ENCODE measurements at places on chromosomes 5 and 9.

GRCh38 chr9:131475956-131476776, 26.6 kb upstream of the POMT1 start:
- DNase-seq = no peak

DNA sequence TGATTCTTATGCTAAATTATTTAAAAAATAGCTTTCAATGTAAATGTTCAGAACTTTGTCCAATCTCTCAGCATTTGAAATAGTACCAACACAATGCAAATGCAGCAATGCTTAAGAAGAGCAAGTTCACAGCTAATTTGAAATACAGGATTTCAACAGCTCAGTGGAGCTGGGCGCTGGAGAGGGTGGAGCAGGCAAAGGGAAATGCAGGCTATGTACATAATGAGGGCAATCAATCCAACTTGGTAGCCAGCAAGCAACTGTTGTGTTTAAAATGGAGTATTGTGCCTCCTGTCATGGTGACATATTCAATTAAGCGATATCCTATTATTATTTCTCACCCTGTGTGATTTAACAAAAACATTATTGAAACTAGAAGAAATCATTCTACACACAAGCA, 568.8 kb downstream of the PSAT1 start:
- no peak for DNase-seq

GRCh38 chr5:174098694-174099093, 53.2 kb downstream of the NSG2 start:
- DNase-seq = no peak

- no peak for DNase-seq
These were observed 53.2 kb downstream of the NIPAL4 start for GRCh38 chr5:157513182-157513581.

DNA sequence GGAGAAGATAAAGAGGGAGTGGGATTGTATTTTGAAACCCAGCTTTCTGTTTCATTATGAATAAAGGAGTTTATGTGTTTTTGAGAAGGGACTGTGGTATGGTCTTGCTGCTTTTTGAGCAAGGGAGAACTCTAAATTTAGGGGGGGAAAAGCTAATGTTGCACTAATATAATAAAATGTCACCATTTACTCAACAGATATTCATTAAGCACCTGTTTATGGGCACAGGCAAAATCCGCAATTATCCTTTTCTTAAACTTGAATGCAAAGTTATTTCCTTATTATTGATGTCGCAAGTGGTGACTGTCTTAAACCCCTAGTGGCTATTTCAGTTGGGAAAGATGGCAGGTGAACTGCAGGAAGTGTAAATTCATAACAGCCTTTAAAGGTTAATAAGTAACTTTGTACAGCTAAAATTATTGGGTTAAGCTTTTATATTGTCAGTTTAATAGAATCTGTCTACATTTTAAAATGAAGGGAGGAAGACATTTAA, 1.5 kb downstream of the CDC42SE2 start:
- no peak for DNase-seq

- no peak for DNase-seq
These were observed 706.0 kb upstream of the GRAMD2B start for GRCh38 chr5:125717209-125717608.

GRCh38 chr5:171681061-171681460, 104.6 kb upstream of the SMIM23 start:
- DNase-seq = no peak

DNA sequence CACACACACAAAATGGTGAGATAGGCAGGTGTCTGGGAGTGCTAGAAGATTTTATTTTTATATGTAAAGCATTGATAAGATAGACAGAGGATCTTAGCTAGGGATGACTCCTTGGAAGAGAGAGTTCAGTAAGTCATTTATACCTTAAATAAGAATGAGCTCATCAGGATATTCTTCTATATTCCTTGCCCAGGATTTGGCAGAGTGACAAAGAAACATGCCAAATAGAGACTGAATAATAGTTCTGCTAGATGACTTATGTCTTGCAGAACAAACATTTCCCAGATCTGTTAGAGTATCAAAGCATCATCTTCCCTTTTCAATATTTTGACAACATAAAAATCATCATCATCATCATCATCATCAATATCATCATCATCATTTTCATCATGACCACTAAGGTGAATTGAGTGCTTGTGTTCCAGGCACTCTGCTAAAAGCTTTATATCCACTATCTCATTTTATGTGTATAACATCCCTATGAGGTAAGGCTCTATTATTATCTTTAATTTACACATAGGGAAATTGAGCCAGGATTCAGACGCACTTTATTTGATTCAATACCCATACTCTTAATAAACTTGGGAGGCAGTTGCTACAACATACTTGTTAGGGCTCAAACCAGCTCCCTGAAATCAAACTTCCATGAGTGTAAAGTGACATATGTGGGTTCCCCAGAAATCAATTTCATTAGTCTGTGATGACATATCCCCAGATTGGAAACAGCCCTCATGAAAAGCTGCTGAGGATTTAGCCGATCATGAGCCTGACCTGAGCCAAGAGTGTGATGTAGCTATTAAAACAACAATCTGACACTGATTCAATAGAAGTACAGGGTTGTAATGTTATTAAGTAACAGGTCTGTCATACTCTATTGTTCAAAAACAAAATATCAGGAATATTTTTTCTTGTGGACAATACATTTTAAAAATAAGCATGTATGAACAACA, 176.3 kb upstream of the SEMA6A start:
- no peak for DNase-seq

- no peak for DNase-seq
These were observed 45.7 kb downstream of the DPYSL3 start for GRCh38 chr5:147464211-147464610.

GRCh38 chr9:21267485-21268346, 27.9 kb upstream of the IFNA14 start:
- DNase-seq = no peak

DNA sequence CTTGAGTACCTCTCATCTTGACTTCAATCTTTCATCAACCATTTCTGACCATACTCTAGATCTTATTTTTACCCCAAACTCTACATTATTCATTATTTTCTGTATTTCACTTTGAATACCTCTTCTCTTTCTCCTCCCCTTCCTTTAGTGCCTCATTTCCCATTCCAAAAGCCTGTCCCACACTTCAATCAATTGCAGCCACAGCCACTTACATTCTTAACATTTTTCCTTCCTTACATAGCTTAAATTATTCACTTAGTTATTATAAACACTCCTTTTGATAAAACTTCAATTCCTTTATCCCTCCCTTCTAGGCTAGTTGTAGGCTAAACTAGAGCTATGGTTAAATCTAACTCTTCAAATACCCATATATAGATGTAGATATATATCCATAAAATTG, 344.0 kb downstream of the PRR16 start:
- no peak for DNase-seq

DNA sequence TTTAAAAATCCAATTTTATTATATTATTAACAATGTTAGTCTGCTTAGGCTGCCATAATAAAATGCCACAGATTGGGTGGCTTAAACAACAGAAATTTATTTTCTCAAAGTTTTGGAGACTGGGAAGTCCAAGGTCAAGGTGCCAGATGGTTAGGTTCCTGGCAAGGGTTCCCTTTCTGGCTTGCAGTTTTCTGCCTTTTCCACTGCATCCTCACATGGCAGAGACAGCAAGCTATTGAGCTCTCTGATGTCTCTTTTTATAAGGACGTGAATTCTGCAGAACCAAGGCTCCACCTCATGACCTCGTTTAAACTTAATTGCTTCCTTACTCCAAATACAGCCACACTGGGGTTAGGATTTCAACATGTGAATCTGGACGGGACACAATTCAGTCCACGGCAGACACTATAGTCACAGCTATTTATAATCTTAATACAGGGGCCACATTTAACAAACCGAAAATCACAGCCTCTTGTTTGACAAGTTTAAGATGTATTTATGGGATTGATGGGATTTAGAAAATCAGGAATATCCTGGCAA, 174.9 kb upstream of the PUM3 start:
- DNase-seq = no peak

DNA sequence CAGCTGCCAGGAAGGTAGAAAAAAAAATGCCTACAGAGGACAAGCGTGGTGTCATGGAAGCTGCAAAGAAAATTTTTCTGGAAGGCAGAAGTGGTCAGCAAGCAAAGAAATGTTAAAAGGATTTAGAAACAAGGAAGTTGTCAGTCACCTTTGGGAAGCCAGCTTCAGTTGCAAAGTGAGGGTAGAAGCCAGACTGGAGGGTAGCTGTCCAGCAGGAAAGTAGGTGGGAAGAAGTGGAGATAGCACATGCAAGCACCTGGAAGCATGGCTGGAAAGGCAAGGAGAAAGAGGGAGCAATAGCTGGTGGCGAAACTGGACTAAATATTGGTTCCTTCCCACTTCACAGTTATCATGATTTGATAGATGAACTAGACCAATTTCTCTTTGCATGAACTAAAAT, 54.3 kb downstream of the ADRB2 start:
- no peak for DNase-seq

- DNase-seq = no peak
These were observed 227.0 kb downstream of the DRD1 start for GRCh38 chr5:175216991-175217390.

- no peak for DNase-seq
These were observed 132.5 kb downstream of the SEMA6A start for GRCh38 chr5:116442095-116442534.

DNA sequence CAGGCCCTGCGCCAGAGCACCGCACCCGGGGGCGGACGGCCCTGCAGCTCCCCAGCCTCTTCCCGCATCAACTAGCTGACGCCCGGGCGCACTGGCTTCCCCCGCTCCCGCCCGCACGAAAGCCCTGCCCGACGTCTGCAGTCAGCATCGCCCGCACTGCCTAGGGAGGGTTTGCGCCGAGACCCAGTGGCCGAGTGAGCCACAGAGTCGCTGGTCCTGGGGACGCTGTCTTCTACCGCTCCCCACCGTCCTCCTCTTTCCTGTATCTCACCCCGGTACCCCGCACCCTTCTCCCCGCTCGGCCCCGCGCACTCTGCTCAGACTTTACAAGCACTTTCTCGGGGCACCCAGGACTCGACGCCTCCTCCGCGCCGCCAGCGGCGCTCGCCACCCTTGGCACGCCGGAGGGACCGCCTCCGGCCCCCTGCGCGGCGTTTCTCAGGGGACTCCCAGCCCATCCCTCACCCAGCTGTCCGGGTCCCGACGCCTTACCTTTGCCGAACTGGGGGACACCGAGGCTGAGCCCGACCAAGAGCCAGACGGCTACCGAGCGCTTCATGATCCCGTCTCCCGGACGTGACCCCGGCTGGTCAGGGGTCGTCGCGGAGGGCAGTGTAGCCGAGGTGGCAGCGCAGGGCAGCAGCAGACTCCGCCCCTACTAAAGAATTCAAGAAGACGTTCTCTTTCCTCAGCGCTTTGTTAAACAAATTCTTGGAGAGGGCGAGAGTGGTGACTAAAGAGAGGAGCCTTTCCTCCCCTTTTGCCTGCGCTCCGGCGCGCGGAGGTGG, 670 bp downstream of the EDIL3 start:
- DNase-seq = no peak

DNA sequence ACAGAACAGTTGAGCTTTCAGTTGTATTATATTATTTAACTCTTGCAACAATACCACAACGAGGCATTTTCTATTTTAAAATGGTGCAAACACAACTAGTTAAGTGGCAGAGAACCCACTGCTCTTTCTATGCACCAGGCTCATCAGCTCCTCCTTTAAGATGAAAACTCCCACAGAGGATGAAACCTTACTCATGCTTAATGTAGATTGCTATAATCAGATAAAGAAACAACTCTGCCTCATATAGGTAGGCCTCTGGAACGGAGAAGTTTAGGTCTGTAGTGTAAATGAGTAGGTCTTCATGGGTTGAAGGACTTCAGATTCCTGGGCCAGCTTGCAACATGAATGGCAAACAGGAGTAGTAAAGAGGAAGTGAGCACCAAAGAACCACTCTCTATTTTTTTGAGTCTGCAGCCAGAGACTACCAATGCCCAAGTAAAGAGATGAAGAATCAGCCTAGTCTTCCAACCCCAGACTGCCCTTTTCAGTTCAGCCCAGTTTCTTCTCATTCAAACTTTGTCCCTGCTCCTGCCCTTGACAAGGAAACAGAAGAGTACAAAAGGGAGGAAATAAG, 33.9 kb downstream of the HACD4 start:
- DNase-seq = no peak

GRCh38 chr9:77848897-77849296, 182.7 kb downstream of the GNAQ start:
- DNase-seq = no peak

DNA sequence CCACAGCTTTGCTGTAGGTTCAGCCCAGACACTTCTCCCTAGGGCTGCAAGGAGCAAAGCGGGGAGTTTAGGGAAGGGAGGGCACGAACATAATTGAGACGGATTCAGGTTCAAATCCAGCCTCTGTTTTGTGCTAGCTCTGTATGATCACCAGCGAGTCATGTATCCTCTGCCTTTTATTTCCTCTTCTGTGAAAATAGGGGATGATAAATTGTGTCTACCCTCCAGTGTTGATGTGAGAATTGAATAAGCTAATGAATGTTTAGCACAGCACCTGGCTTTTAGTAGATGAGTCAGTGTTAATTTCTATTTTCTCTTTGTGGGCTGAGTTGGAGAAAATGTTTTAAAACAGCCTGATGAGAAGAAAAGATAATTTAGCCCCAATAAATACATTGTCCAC, 6.2 kb downstream of the MLANA start:
- DNase-seq = no peak

DNA sequence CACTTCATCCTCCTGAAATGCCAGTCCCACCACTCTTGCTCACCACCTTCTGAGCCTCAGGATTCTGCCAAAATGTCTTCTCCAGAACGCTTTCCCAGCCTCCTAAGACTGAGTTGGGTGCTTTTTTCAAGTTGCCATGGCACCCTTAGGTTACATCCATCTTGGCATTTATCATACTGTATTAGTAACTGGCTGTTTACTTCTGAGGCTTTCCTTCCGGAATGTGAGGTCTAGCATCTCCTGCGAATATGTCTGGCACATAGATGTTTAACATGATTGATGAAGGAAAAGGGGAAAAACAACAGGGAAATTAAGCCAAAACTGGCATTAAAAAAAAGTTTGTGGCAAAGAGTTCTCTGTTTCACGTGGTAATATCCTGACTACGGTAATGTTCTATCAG, 24.9 kb downstream of the RNF130 start:
- DNase-seq = no peak

DNA sequence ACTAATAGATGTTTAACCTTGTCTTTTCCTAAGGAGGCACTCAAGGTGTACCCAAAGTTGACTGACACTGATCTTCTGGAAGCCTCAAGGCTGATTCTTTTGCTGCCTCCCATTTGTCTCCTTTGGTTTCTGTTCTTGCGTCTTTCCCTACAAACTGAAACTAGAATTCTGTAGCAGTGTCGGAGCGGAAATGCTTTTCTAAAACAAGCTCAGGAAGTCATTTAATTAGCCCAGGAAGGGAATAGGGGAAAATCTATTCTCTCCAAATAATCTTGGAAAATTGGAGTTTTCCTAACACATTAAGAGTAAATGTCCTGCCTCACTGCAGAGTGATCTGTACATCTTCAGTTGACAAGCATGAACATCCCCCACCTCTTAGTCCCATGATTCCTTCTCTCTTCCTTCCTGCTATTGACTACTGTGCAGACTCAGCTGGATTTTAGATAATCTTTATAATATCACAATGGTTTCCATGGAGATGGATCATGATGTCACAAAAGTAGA, 182.7 kb downstream of the NR3C1 start:
- no peak for DNase-seq

Data from stimulated activated CD4-positive, alpha-beta T cell treated with anti-CD3 and anti-CD28 coated beads, TNF-alpha, amount 100 ng/mL, for 1 hour (primary cell).